Testis (tissue), 5 donors: ENCODE measurements at places on chromosomes 1 and 21. TPM values are rescaled to one million over a fixed set of nuclear protein-coding genes. Genes with fewer than 3 reads are reported as not detected.

RSPH1 gene
- total RNA-seq = 20.8 TPM

GRCh38 chr1:165408518-165408917 is 36.4 kb downstream of the RXRG start:
- DNase-seq = peak; percentile 35

DNA sequence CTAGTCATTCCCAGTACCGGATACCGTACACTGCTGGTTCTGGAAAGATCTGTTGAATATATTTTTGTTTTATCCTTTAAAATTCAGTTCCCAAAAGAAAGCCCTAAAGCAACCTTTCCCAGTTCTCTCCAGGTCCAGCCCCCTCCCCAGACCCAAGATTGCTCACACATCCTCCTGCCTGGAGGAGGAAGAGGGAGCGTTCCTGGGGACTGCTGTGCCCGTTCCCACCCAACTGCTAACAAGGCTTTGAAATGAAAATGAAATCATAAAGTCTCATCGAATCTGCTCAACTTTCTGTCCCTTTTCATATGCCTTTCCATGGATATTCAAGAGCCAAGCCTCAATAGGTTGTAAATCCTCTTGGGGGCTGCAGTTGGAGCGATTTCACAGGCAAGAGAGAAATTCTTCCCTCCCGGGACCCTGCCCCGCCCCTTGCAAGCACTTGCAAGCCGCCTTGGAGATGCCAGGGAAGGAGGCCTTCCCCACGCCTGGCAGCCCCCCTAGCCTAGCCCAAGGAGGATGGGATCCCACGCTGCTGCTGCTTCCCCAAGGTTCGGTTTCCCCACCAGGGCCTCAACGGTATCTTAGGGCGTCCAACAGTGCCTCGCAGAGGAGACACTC is 113.2 kb upstream of the CACHD1 start:
- no peak for DNase-seq

GRCh38 chr1:64215576-64215975 is 12.2 kb downstream of the UBE2U start:
- DNase-seq = no peak

- DNase-seq = no peak
These were observed 42.6 kb upstream of the SRSF10 start for GRCh38 chr1:24022581-24023361.
